Stimulated activated CD4-positive, alpha-beta T cell treated with anti-CD3 and anti-CD28 coated beads, Interleukin-1b, Interleukin-23, amount 100 ng/mL, for 48 hours (primary cell): ENCODE measurements at places on chromosomes 6 and 20.

DNA sequence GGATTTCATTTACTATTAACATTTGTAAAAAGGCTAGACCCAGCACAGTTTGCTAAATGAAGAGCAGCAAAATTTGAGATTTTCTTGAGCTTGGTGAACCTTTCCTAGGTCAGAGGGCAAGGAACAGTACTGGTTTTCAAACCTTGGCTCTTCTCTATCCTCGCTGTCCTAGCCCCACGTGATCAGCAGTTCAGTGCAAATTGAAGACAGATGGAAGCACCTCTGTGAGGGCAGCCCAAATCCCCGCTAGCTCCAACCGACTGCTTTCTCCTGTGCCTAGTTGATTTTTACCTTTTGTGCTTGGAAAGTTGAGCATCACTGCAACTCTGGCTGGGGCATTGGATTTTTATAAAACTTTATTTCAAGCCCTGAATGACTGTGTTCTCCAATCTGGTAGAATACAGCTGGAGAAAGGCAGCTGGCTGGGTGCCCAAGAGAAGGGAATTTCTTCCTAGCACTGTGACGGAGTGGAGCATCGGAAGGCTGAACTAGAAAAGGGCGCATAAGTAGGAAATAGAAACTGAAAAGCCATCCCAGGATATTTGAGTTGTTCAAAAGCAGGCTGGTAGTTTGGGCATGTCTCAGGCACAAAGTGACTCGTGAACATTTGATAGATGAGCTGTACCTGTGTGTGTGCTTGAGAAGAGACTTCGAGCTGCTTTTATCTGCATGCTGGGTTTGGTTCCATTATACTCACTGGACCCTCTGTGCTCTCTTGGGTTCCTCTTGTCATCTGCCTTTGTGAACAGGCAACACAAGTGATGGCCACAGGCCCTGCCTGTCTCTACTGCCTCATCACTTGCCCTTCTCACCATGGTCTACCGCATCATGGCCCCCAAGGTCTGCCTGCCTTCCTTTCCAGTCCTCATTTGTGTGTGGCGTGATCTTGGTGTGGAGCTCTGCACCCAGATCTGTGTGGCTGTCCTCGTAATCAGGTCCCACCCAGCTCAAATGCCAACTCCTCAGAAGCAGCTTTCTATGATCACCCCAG lies 2.3 kb downstream of the RNF114 start:
- no peak for DNase-seq

DNA sequence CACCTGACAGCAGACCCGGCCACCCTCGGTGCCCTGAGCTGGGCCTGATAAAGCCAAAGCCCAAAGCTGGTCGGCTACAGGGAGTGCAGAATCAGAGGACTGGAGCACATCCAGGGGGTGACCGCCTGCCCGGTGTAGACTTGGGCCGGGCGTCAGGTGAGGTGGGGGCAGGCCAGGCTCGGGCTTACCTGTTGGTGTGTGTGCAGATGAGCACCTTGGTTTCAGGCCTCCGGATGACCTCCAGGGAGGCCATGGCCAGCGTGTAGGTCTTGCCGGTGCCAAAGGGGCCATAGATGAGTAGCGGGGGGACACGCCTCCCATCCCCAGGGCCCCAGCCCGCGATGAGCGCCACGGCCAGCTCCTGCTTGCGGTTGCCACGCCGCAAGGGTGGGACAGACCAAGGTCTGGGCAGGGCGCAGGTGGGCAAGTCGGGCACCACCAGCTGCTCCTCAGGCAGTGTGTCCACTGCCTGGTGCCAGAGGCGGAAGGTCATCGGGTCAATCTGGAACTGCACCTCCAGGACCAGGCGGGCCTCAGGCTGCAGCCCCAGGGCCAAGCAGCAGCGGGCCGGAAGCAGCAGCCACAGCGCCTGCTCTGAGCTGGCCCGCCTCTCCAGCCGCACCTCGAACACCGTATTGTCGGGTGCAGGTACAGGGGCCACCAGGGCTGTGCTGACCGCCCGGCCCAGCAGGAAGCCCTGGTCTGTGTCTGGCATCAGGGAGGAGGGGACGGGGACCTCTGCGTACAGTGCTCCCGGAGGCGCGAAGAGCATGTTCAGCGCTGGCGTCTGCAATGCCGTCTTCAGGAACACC lies 5.7 kb downstream of the HELZ2 start:
- DNase-seq = no peak

- no peak for DNase-seq
Measured at GRCh38 chr6:51908243-51908642, 179.2 kb downstream of the PKHD1 start.

DNA sequence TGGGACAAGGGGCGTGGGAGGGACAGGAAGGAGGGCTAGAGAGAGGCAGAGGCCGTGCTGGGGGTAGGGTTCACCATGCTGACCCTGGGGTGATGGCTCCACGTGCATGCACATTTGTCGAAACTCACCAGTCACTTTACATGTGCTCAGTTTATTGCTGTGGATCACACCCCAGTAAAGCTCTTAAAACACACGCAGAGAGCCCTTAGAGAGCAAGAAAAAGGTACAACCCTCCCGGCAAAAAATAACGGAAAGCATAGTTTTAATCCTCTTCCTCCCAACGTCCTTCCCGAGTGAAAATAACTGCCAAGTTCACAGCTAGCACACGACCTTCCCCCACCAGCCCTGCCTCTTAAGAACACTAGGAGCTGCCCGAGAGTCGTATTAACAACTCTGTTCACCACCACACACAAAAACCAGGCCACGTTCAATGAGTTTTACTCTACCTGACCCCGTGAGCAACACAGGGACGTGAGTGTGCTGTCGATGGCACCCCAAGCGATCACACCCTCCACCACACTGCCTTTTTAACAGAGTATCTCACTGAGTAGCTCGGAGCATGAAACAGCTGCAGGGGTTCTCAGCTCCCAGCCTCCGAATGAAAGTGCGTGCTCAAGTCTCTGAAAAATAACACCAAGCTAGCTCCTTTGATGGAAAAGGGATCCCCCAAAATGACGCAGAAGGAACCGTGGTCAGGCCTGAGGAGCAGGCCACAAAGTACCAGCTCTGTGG lies 39.7 kb downstream of the TAF4 start:
- peak; percentile 9 for DNase-seq

GRCh38 chr20:40218316-40218969 lies 470.6 kb downstream of the MAFB start:
- DNase-seq = no peak

GRCh38 chr6:87661503-87661902 lies 40.5 kb downstream of the AKIRIN2 start:
- DNase-seq = no peak

DNA sequence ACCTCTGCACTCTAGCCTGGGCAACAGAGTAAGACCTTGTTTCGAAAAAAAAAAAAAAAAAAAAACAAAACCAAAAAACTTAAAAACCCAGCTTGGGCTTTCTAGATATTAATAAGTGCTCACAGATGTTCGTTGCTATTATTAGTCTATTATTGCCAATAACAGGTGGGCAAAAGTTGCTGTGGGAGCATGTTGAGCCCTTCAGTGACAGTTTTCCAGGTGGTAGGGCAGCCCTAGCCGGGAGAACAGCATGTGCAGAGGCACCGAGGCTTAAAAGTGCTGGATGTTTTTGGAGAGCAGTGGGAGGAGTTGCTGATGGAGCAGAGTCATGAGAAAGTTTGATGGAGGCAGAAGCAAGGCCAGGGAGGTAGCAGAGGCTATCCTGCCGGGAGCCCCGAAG lies 4.4 kb downstream of the PPP1R16B start:
- no peak for DNase-seq

- no peak for DNase-seq
Measured at GRCh38 chr6:157329829-157330228, 6.5 kb upstream of the TMEM242 start.

GRCh38 chr6:16224409-16224808 lies 14.0 kb upstream of the GMPR start:
- DNase-seq = no peak

GRCh38 chr6:1553562-1554083 lies 56.1 kb upstream of the FOXC1 start:
- no peak for DNase-seq

GRCh38 chr20:4949833-4950178 lies 51.5 kb downstream of the SLC23A2 start:
- peak; percentile 37 for DNase-seq

GRCh38 chr6:13413900-13414555 lies 73.4 kb downstream of the GFOD1 start:
- peak; percentile 33 for DNase-seq

DNA sequence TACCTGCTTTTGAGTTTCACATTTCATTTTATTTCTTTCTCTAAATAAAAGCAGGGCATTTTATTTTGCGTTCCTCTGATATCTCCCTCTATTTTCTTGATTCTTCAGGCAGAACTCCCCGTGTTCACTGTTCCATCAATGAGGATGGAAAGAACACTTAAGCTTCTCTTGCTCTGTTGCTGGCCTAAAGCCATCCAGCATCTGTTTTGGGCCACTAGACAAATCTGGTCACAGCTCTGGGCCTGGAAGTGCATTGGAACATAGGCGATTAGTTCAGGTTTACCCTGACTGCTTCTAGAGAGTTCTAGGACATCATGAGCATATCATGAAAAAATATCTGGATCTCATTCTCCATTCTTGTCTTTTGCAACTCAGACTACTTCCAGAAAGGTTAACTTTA lies 611.2 kb downstream of the UTRN start:
- no peak for DNase-seq

DNA sequence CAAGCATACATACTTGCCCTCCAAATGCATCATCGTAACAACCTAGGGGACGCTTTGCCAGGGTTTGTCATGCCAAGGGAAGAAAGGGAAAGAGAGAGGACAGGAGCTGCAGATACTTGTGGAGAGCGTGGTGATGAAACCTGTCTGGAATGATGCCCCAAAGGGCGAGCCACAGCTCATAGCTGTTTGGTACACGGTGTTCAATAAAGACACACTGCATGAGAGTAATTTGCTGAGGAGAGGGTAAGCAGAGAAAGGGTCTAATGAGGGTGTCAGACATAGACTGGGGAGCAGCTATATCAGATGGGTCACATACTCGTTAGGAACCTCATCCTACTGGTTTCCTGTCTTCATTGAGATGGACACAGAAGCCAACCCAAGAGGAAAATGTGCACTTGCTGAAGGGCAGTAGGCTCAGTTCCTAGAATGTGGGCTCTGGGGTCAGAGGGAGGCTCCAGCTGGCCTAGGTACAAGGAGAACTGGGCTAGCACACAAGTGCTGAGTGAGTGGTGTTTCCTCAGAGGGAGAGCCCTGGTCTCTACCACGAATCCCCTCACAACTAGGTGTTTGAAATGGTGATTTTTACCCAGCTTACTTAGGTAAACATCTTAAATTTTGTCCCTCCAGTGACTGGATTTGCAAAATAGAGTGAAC lies 5.2 kb upstream of the FOXO3 start:
- DNase-seq = no peak

GRCh38 chr6:122005661-122006060 lies 393.8 kb upstream of the HSF2 start:
- no peak for DNase-seq

GRCh38 chr20:48189181-48189580 lies 403.9 kb upstream of the SULF2 start:
- no peak for DNase-seq

DNA sequence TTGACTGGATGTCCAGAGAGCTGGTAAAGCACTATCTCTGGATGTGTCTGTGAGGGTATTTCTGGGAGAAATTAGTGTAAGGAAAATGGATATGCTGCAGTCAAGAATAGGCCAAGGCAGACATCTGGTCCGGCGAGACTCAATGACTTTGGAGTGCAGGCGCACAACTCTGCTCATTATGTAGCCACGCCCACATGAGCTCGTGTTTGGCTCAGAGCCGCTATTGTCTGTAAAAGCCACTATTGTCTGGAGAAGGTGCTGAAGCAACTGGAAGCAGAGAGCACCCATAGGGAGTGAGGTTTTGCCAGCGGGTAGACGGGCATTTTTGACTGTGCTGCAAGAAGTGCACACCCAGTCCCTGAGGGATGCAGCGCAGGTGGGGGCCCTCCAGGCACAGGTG lies 305.0 kb upstream of the POU3F2 start:
- no peak for DNase-seq

DNA sequence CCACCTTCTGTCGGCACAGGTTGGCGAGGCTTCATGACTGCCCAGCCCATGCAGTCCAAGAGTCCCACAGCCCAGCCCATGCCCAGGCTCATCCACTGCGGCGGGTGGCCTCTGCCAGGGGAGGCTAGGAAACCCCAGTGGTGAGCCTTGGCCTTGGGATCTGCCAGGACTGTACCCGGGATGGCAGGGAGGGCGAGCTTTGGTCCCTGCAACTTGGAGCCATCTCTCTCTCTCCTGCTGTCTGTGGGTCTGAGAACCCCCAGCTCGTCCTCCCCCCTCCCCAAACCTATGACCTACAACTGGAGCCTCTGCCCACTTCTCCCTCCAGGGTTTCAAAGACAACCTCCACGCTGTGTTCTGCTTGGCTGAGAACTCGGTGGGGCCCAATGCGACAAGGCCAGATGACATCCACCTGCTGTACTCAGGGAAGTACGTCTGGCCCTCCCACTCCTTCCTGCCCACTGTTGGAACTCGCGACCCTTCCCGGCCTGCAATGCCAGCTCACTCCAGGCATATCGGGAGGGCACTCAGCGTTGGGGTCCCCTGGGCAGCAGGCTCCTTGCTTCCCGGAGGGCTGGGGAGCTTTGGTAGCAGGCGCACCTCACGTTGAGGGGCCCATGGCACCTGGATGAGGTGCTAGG lies 19.7 kb downstream of the NPEPL1 start:
- no peak for DNase-seq

GRCh38 chr6:152636609-152637295 lies 410 bp downstream of the SYNE1 start:
- DNase-seq = no peak

- DNase-seq = no peak
Measured at GRCh38 chr20:34626992-34627391, 49.9 kb downstream of the PIGU start.

DNA sequence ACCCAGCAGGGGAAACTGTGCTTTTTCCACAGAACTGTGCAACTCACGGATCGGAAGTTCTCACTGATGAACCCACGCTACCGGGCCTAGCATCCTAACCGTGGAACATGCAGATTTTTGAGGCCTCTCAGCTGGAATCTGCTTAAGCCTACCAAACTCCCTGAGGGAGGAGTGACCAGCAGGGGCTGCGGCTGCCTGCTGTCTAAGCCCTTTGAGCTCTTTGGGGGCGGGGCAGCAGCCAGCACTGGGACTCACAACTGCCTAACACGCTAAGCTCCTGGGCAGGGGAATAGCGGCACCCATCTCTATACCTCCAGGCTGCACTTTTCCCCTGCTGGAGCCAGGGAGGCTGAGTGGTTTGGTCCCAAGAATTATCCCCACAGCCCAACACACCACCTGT lies 20.4 kb upstream of the METTL24 start:
- DNase-seq = no peak

DNA sequence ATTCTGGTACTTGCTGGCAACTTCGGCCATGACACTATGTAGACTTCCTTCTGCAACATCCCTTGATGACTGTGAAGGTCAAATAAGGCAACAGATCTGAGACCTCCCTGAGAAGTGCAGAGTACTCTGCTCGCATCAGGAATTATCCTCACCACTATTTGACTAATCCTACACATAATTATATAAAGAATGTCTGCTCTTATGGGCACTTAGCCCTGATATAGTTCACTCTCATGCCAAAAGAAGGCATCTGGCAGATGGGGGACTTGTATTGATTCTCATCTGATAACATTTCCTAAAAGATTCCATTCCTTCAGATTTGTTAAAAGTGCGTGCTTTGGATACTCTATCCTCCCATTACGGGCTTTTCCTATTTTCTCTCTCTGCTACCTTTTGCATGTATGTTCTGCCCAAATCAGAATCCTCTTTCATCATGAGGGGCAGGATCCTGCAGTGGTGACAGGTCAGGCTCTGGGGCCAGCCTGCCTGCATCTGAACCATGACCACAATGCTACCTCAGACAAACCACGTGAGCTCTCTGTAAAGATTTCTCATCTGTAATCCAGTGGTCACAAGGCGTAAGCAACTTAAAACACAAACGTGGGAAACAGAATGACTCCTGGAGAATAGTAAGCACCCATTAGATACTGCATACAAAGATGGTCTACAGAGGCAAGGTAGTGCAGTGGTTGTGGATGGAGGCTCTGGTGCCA lies 134.0 kb downstream of the GJA10 start:
- DNase-seq = peak; percentile 41
